Kidney tubule cell (primary cell): ENCODE measurements at places on chromosomes 13 and 19.

DNA sequence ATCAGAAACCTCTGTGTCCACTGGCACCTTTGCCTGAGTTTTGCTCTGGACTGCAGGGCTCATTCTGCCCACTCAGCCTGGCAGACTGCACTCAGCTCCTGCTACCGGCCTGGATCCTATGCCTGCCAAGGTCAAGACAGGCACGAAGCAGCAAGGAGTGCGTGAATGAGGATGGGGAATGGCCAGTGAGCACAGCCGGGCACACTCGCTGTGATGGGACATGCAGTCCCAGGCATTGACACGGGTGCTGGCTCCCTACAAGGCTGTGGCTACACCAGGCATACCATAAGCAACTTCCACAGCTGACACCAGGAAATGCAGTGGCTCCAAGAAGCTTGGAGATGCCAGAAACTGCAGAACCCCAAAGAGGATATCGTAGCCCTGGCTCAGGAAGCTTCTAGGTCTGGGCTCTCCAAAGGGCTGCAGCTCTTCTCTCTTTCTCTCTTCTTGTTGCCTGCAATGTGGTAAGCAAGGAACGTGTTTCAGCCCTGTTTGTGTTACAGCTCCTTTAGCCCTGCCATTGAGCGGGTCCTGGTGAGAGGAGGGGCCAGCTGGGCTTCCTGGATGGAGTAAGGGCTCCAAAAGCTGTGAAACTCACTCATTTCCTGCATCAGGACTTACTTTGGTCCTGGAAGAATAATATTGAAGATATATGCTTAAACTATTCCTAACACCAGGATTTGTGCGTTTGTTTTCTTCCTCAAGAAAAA is 832.6 kb upstream of the SLITRK5 start:
- DNase-seq: no peak

- no peak for DNase-seq
These were observed 726.4 kb upstream of the PCDH20 start for GRCh38 chr13:62142048-62142447.

DNA sequence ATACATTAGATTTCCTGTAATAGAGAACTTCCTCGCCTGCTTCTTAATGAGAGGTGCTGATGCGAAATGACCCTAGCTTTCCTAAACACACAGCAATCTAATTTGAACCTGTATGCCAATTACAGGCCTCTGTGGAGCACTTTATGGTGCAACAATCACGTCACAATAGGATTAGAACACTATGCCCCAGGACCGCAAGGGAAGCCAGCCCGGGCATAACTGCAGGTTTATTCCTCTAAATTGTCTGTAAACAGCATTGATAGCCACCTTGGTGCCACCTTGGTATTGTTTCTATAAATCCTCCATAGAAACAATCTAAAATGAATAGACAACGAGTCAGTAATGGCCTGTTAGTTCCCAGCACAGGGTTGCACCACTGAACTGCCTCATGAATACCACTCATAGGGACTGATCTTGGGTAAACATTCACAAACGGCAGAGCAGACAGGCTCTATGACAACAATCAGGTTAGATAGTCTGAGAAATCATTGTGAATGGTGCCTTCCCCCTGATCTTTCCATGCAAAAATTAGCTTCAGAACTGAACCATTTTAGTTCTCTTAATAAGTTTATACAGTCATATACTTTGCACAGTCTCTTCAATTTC is 182.5 kb upstream of the OBI1 start:
- no peak for DNase-seq

GRCh38 chr19:35138305-35138892 is at the start of gene FXYD1:
Gene FXYD1 (plus strand): TSS chr19:35138824. CDS start chr19:35140080, 1,256 bp downstream.
- no peak for DNase-seq

DNA sequence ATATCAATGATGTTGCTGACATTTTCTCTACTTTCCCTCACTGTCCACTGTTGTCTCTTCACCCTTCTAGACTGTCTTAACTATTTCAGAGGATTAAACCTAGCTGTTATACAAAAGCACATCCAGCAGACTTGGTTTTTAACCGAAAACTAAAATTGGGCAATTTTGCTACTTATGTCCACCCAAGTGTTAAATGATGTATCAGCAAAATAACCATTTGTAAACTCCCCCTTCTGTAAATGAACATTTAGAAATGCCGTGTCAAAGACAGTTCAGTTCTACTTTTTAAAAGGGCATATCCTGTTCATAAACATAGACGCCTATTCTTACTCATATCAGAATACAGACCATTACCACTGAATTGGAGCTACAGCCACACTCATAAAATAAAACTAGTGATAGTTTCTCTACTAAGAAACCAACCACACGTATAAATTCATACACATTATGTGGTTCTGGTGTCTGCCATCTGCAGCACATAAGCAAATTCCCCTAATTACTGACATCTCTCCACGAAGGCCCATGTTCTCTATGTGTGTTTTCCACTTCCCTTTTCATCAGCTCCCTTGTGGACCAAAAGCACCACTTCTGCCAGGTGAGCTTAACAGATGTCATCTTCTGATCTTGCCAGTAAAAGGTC is 1091.8 kb downstream of the PCDH9 start:
- DNase-seq: no peak

DNA sequence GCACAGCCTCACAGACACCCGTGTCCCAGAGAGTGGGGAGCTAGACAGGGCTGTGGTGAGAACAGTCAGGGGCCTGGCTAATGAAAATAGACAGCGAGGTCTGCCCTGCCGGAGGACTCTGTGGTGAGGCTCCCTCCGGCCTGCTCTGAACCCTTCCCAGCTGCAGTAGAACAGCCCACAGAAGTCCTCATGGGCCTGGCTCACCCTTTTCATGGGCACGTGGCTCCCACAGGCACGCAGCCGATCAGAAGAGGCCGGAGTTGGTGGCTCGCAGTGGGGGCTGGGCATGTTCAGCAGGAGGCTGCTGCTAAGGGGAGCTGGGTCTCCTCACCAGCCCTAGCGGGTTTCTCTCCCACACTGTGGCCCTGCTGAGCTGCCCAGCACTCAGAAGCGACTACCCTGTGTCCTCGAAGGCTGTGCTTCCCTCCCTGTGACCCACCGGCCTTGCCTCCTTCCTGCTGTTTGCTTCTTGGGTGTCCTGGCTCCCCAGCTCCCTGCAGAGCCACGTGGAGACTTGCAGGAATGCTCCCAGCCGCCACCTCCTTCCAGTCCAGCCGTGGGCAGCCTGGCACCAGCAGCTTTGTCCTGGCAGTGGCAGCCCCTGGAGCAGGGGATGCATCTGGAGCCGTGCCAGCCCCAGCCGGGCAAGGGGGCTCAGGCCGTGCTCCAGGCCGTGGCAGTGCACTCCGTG is 138.7 kb downstream of the KDM4B start:
- no peak for DNase-seq
